ENCODE measurements at places on chromosomes 11 and 22.
A peak's percentile ranks its signal among the peaks of the same experiment; 100 is the strongest.

DNA sequence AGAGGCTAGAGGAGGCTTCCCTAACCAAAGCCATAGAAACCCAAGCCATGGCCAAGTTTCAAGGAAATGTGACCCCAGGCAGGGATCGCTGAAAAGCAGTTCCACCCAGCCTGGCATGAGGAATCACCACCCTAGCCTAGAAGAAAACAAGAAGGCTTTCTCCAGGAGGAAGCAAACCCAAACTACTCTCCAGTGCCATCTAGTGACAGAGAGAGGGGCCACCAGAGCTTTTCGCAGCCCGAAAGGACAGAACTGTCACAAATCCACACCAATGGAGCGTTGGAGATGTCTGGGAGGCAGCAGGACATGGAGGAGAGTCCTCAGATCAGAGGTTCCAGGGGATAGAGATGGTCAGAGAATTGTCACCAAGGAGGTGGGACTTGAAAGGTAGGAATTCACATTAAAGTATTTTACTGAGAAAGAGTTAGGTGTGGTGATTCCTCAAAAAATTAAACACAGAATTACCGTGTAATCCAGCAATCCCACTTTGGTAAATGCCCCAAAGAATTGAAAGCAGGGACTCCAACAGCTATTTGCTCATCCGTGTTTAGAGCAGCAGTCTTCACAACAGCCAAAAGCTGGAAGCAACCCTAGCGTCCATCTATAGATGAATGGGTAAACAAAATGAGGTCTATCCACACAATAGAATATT is 67.3 kb upstream of the NUP50 start:
- peak; percentile 16 for DNase-seq

DNA sequence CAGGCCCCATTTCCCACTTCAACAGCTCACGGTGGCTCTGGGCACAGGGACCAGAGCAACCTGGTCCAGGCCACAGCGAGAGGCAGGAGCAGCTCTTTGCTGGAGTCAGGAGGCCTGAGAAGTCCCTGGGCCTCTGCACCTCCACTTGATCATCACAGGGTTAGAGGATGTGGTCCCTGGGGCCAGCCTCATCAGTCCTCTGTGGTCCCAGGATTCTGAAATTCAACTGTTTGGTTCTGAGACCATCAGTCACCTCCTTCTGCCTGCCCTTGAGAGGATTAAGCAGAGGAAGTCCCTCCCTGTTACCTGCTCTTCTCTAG is 24.9 kb upstream of the CBX7 start:
- no peak for DNase-seq

DNA sequence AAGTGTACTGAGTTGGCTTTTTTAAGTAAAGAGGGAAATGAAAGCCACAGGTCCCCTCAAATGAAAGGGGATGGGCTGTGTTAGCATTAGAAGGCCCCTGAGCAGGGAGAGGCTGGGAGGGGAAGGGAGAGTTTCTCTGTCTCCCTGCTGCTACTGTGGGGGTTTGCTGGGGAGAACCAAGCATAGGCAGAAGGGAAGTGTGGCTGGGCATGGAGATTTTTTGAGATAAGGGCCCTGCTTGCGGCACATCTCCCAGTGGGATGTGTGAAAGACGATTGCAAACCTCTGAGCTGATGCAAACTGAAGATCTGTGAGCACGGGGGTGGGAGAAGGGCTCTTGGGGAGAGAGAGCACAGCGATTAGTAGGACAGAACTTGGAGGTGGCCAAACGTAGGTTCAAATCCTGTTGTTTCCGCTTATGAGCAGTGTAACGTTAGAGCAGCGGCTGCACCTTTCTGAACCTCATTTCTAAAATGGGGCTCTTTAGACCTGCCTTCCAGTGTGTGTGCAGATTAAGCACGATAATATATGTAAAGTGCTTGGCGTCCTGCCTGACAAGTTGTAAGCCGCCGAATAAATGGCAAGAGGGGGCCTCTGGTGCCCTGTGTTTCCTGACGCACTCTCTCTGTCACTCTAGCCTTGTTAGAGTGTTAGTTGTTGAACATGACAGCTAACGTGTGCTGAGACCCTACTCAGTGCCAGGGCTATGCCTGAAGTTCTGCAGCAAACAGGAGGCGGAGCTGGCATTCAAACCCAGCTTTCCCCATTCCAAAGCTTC is 122.3 kb downstream of the GRIK4 start:
- DNase-seq, result no peak

DNA sequence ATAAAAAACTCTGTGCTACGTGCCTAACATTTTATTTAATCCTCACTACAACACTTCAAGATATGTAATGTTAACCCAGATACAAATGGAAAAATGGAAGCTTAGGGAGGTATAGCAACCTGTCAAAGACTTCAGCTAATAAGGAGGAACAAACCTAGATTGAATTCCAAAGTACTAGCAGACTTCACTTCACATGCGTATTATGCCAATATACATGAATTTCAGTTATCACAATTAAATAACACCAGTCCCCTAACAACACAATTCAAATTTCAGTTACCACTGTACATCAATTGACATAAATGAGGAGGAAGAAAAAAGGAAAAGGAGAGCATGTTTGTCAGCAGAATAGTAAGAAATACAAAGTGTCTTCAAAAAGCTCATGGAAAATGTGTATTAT is 60.4 kb downstream of the TTC28 start:
- no peak for DNase-seq

DNA sequence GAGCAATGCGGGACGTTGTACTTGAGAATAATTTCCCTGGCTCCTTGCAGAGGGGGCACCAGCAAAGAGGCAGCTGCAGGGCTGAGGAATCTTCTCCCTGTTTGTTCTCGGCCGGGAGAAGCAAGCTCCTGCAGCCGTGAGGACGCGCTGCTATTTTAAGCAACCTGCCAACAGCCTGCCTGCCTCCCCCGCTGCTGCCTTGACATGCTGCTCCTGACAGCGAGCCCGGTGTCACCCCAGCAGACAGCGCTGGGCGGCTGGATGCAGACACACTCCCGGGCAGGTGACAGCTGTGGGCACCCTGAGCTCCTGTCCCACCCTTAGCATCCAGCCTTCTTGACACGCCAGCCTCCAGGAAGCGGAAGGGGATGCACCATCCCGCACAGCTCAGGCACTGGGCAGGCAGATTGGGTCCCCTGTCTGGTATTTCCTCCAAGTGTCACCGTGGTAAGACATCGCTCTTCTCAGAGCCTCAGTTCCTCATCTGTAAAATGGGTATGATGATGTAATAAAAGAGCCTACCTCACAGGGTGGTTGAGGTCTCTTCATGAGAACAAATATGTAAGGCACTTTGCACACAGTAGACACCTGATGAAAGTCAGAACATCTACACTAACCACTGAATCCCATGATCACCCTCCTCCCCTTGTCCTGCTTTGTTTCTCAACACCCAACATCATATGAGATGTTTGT is 530.6 kb downstream of the MN1 start:
- DNase-seq, result no peak

- no peak for DNase-seq
Measured at GRCh38 chr11:15911377-15912044, 444.8 kb downstream of the SOX6 start.

DNA sequence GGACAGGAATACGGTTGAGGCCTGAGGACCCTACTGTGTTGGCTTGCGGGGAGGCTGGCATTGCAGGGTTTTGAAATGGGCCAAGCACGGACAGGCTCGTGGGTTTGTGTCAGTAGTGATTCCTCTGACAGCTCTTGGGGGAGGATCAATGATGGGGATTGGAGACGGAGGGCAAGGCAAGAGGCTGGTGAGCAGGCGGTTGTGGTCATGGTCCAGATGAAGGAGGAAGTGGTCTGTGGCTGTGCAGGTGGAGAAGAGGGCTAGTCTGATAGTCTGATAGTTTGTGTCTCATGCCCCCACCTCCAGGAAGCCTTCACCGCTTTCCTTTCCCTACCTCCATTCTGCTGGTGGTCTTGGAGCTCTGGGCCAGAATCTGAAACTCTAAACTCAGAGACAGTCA is 3.0 kb downstream of the MAFF start:
- no peak for DNase-seq

DNA sequence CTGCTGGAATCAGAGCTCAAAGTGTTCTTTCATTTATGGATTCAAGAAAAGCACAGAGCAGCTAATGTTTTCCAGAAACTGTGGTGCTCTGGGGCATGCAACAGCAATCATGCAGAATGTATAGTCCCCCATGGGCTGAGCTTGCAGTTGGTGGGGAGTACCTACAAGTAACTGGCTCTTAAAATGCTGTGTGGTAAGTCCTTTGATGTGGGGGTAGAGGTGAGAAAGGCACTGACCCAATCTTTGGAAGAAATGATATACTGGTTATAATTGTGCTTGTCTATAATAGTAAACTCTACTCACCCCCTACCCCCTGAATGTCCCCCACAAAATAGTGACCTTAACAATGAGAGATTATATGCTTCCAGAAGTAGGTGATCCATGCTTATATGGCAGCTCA is 29.1 kb upstream of the CD44 start:
- DNase-seq, result no peak

DNA sequence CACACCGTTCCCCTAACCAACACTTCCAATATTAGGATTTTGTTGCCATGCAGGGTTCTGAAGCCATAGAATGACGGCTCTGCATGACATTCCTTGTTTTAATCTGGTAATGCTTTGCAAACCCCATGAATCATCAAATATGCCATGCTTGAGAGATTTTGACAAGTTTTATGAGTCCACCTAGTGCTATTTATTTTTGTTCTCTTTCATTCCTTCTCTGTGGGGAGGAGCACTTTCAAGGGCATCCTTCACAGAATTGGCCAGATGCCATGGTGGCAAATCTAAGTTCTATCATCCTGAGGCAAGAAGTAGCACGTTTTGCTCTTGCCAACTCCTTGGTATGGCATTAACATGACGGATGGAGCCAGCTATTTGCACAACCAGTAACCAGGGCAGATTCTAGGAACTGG is 268.4 kb downstream of the FAM76B start:
- no peak for DNase-seq

- no peak for DNase-seq
Measured at GRCh38 chr22:50678651-50679521, 6.3 kb downstream of the SHANK3 start.

- DNase-seq, result no peak
Measured at GRCh38 chr11:11356842-11357241, 3.8 kb upstream of the CSNK2A3 start.

- no peak for DNase-seq
Measured at GRCh38 chr22:24809331-24809730, 3.3 kb downstream of the SGSM1 start.

DNA sequence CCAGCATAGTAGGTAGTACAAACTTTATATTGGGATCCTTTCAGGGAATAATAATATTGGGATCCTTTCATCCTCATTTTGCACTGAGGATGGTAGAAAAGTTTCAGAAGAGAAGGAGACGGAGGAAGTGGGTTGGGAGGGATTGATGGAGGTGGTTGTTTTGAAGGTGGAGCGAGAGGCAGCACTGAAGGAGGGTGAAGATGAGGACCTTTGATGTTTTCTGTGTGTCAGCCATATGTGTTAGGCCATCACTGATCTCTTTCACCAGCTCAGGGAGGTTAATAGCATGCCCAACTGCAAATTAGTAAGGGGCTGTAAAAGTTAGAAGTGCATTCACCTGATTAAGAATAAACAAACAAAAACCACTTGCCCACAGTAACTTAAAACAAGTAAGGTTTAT is 275.5 kb upstream of the B3GAT1 start:
- no peak for DNase-seq

- no peak for DNase-seq
Measured at GRCh38 chr11:8601376-8602133, 7.5 kb upstream of the STK33 start.

DNA sequence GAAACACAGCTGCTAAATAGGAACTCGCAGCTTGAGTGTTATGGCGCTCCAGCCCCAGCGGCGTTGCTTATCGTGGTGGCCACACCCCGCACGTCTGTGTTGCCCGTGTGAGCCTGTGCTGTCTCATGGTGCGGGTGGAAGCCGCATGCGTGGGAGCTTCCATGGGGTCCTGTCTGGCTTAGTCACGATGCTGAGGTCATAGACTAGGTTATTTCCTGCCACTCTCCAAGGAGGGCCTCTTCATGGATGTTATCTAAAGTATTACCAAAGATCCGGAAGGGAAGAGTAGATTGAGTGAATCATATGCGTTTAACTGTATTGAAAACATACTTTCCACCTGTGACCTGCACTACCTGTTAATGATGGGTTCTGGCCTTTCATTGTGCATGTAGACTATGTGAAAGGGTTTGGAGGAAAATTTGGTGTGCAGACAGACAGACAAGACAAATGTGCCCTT is 21.7 kb downstream of the CTTN start:
- DNase-seq, result no peak

DNA sequence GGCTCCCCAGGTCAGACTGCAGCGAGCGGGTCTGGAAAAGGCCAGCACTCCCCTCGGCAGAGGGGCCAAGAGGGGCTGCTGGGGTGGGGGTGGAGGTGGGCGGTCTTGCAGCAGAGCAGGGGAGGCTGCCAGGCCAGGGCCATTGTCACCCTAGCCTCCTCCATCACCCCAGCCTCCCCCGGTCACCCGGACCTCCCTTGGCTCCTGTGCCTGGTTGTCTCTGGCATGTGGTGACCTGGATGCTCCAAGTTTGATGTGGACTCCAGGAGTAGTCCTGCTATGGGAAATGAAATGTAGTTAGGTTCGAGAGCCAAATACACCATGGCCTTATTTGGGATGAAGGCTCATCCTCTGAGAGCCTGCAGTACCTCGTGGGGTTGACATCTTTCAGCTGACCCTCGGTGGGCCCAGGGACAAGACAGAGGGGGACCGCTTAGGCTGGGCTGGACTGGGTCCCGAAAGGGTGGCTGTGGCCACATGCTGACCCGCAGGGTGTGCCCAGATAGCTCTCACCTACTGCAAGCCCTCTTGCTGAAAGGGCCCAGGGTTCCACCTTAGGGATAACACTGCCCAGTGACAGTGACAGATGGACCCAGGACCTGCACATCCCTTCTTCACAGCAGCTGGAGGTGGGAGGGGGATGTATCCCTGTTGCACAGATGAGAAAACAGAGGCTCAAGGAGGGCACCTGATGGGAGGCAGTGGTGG is 24.1 kb downstream of the MRGPRD start:
- no peak for DNase-seq

- no peak for DNase-seq
Measured at GRCh38 chr11:133902506-133902905, 54.3 kb downstream of the IGSF9B start.

DNA sequence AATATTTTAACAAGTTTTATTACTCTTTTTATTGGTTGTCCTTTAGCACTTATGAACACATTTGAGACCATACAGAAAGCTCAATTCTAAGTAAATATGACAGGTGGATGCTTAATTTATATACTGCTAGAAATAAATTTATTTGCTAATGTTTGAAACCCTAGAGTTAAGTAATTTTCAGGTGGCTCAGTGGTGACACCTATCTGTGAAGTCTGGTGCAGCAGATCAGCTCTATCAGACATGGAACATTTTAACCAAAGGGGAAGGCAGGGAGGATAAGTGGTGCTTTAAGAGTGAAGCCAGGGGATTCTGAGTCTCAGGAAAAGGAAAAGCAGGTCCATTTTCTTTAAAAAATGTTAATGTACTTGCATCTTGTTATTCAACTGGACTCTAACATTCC is 175.8 kb downstream of the DSCAML1 start:
- DNase-seq, result peak; percentile 15

GRCh38 chr11:69978841-69979614 is 99.1 kb upstream of the ANO1 start:
- DNase-seq, result no peak

All from KG1 (cell line).